ENCODE measurements at places on chromosomes 3 and 15. TPM values are rescaled to one million over a fixed set of nuclear protein-coding genes. Genes with fewer than 3 reads are reported as not detected.

Gene TERC
- total RNA-seq: 10.9 TPM

Gene ESYT3
- 0.19 TPM for total RNA-seq

Gene ZNF80
- 5.3 TPM for total RNA-seq

Gene ANKRD63
- 0.26 TPM for total RNA-seq

Gene ACTRT3
- 0.28 TPM for total RNA-seq

Gene FBXO40
- total RNA-seq: not detected

Gene KBTBD13
- not detected for total RNA-seq

Gene GRM7
- total RNA-seq: not detected

Gene CD200
- 2.1 TPM for total RNA-seq
